ENCODE measurements at places on chromosomes 7 and 10.

GRCh38 chr10:93288679-93289634 lies 193.2 kb downstream of the MYOF start:
- DNase-seq = peak; percentile 60

DNA sequence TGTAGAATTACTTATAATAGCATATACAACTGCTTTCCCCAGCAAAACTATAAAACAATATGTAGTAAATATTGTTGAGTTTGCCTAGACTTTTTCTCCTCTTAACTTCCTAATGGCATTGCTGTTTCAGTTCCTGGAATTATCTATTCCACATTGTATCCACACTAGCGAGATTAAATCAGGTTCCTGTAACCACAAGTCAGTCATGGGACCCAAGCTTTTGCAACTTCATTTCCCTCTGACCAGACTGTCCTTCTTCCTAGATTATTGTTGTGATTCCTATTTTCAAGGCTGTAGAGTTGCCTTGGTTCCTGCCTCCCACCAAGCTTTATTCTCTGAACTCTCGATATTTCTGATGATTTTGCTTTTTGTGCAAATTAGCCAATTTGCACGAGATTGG lies 173.3 kb upstream of the ZNF804B start:
- DNase-seq = no peak

DNA sequence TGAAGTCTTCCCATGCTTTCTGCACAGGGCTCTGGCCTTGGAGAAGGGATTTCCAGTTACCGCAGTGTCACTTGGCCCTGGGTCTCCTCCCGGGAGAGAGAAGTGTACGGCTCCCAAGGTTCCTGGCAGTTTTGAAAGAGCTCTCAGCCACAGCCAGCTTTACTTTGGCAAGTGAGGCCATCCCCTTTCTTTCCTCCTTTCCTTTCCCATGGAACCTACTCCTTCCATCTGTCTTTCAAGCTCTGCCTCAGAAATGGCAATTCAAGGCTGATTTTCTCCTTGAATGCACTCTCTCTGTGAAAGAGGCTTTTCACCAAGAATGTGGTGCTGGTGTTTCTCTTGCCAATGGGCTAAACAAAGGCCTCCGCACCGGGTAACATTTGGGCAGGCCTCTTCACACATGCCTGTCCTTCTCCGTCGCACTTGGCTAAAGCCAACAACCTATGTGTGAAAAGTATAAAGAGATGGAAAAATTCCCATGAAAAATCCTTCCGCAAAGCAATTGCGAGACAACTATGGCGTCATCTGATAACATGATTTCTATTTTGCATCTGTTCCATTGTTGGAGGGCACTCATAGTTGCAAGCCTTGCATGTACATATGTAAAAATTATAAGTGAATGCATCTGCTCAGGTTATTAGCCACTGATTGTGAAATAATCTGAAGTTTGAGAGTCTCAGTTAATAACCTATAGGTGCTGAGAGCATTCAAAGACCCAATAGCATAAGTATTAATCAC lies 125.4 kb downstream of the PFKFB3 start:
- no peak for DNase-seq

DNA sequence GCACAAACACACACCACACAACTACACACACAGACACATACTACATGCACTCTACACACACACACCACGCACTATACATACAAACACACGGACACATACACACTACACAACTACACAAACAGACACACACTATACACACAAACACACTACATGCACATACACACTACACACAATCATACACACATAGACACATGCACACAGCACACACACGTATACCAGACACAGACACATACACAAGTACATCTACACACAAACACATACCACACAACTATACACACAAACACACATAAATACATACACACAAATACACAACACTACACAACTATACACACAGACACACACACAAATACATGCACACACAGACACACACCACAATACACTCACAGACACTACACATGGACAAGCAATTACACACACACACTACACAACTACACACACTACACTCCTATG lies 4.6 kb downstream of the GPR15LG start:
- DNase-seq = no peak

DNA sequence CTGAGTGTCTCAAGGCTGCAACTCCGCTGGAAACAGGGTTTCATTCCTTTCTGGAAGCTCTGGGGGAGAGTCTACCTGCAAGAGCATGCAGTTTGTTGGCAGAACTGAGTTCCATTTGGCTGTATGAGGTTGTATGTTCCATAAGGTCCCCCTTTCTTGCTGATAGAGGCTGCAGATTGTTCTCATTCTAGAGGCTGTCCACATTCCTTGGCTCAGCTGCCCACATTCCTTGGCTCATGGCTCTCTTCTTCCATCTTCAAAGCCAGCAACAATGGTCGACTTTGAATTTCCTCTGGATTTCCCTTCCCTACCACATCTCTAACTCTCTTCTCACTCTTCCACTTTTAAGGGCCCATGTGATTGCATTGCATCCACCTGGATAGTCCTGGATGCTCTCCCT lies 147.3 kb upstream of the CDCA7L start:
- no peak for DNase-seq

GRCh38 chr10:69653561-69653960 lies 23.5 kb downstream of the FAM241B start:
- no peak for DNase-seq

GRCh38 chr10:31179091-31179680 lies 139.8 kb upstream of the ZEB1 start:
- no peak for DNase-seq

DNA sequence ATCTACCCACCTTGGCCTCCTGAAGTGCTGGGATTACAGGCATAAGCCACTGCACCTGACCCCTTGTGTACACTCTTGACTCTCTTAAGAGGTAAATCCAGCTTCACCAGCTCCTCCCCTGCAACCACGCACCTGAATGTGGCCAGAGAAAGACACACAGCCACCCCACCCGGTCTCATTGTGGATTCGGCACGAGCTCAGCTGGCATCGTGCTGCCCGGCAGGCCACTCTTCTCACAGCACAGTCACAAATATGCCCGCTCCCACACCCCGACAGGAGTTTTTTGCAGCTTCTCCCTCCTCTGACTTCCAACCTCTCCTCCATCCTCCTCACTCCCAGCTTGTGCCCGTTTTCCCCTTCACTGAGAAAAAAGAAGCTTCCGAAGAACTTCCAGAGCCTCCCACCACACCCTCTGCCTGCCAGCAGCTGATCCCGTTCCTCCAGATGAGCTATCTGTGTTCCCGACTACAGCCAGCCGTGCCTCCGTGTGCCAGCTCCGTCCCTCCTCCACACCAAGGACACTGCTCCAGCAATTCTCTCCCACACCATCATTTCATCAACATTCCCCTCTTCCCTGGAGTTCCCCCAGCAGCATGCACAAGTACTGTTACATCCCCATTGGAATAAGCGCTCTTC lies 8.0 kb upstream of the SMARCD3 start:
- DNase-seq = no peak

GRCh38 chr10:54587971-54588370 lies 213.1 kb downstream of the PCDH15 start:
- DNase-seq = no peak

GRCh38 chr7:95817866-95818640 lies 45.7 kb downstream of the DYNC1I1 start:
- no peak for DNase-seq

DNA sequence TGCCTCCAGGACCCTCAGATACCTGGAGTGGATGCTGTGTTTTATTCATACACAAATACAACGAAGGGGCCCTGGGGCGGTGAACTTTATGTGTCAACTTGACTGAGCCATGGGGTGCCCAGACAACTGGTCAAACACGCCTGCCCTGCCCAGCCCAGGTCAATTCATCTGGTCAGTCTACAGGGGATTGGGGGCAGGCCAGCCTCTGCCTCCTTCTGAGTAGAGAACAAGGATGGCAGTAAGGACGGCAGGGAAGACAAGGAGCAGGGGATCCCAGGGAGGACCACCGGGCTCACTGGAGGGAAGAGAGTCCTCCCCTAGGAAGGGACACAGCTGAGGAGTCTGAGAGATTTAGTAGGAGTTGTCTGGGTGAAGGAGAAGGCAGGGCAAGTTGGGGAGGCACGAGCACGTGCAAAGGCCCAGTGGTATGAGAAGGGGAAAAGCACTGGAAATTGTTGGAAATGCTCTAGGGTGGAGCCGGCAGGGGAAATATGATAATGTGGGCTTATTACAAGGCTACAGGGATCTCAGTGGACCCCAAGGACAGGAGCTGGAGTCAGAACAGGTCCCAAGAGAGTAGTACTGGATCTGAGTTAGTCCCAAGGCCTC lies 63.4 kb downstream of the MYL10 start:
- no peak for DNase-seq

GRCh38 chr7:8773518-8773917 lies 340.1 kb downstream of the NXPH1 start:
- DNase-seq = no peak

DNA sequence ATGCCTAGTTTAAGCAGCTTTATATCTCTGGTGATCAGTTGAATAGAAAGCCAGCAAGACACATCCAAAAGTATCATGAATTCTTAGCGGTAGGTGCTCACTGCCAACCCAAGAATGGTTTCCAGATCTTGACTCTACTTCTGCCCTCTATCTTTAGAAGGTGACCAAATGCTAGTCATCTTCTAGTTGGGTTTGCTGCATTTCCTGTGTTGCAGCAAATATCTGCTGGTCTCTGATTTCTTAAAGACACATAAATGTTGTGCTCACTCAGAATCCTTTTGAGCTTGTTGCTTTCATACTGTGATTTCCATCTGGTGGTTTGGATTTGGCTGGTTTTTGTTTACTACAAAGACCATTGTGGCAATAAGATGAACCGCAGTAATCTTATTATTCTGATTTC lies 2.2 kb downstream of the CDC123 start:
- no peak for DNase-seq

DNA sequence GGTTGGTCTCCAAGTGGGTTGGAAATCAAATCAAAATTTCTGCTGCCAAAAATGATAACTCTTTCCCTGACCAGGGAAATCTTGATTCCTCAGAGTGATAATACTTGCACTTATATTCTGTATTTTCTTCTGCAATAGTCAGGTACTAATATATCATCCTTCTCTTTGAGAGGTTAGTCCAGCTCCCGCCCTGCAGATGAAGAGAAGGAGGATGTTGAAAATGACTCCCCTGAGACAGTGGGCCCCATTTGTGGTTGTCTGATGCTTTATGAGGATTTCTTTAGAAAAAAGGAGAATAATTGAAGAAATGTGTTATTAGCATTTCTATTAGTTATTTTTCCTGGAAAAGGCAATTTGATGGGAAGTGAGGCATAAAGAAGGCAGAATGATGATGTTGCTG lies 213.0 kb downstream of the SEC23IP start:
- DNase-seq = no peak

GRCh38 chr10:131735577-131735976 lies 165.2 kb upstream of the PPP2R2D start:
- DNase-seq = no peak

DNA sequence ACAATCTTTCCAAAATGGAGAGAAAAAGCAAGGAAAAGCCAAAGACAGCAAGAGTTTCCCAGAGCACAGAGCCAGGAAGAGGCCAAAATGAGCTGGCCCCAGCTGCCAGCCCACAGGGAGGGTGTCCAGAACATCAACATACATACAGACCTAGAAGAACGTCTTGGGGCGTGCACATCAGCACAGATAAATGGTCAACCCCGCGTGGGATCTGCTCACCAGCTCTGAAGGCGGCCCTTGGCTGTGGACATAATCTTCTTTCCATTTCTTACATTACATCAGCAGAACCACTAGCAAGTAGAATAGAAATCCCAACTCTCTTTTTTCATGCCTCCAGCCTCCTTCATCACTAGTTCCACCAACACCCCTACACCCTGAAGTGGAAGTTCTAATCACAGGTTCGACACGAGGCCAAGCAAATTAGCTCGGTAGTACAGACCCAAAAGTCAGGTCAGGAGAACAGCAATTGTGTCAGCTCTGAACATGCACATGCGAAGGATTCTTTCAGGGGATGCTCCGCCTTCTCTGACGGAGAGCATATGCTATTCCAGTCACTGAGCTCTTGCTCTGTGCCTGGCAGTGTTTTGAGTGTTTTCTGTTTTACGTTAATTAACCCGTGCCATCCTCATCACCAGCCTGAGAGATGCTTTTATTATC lies 16.4 kb downstream of the SH3PXD2A start:
- no peak for DNase-seq

GRCh38 chr10:100723770-100724530 lies 21.4 kb upstream of the PAX2 start:
- no peak for DNase-seq

DNA sequence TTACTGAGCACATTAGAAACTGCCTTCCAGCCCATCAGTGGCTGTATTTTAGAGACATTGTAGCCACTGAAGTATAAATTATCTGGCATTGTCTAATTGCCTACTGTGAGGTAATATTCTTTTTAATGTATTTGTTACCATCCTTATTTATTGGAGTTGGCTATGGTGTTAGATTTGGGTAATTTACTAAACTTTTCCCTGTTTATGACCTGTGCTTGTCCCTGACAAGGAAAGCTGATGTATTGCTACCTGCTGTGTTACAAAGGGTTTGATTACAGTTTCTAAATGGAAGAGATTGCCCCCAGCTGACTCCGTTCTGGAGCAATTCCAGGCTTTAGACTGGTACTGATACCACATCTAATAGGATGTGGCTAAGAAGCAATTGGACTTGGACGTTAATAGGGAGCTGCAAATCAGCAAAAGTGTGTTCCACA lies 12.3 kb upstream of the ASCC1 start:
- DNase-seq = no peak

DNA sequence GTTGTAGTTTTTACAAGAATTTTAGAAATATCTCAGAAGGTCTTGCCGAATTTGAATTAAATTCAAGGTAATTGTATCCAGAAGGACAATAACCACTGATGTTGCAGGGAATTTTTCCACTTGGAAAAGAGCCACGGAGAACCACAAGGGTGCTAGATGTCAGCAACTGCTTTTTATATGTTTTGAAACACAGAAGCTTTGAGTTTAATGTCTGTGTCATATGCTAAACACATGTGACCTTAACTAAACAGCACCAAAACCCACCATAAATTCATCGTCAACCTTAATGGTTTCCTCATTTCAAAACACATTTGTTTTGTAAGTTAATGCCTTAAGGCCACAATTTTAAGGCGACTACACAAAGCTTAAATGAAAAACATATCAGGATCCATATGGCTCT lies 106.9 kb downstream of the COL28A1 start:
- no peak for DNase-seq

GRCh38 chr7:95925971-95926370 lies 153.6 kb downstream of the DYNC1I1 start:
- DNase-seq = no peak

- DNase-seq = no peak
Measured at GRCh38 chr7:139561-140243, 52.7 kb upstream of the FAM20C start.
